ENCODE measurements at places on chromosomes 6 and 20.

- DNase-seq: no peak
These were observed 18.2 kb upstream of the MYB start for GRCh38 chr6:135162678-135163439.

DNA sequence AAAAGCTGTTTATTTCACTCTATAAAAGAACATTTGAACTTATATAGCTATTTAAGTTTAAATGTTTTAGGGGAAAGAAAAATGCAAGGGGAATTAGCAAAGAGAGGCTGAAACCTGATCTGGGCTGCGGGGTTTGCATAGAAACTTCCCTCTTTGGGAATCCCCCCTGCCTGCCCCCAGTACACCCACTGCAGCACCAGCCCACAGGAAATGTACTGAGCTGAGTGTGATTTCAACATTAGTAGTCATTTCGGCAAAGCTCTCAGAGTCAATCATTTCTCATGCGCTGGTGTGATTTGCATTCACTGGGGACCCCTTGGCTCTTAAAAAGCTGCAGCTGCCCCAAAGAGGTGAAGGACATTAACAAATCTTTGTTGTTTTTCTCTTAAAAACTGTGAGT lies 859.4 kb downstream of the MAFB start:
- peak; percentile 74 for DNase-seq

DNA sequence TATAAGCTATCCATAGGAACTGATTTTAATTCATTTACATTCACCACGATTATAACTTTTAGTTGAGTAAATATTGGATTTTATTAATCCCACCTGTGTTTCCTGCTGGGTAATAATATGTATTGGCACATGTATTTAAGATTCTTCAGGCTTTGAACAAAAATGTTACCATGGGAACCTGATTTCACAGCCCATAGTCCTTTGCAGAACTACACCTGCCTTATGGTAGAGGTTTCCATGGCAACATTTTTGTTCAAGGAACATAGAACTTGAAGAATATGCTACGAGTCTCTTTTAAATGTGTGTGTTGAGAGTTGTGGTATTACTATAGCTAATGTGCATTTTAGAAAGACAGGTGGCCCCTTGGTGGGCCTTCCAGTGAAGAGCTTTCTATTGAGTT lies 317.4 kb downstream of the SAMD5 start:
- DNase-seq: no peak

DNA sequence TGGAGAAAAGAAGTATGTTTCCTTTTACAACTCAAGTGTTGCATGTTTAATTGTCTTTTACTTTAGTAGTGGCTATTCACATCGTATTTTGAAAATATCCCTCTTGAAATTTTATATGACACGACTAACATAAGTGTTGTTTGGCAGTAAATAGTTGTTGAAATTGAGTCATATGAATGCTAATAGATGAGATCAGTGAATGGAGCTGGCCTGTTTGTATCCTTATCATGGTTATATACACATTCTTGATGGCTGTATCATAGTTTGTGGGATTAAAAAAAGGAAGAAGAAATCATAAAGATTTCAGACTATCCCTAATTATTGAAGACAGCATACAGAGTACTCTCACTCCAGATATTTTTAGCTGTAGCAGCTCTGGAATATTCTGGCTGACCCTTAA lies 8.2 kb upstream of the RAE1 start:
- DNase-seq: no peak

DNA sequence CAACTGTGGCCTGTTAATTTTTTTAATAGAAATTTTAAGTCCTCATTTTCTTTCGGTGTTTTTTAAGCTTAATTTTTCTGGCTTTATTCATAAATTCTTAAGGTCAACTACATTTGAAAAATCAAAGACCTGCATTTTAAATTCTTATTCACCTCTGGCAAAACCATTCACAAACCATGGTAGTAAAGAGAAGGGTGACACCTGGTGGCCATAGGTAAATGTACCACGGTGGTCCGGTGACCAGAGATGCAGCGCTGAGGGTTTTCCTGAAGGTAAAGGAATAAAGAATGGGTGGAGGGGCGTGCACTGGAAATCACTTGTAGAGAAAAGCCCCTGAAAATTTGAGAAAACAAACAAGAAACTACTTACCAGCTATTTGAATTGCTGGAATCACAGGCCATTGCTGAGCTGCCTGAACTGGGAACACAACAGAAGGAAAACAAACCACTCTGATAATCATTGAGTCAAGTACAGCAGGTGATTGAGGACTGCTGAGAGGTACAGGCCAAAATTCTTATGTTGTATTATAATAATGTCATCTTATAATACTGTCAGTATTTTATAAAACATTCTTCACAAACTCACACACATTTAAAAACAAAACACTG lies 10.1 kb downstream of the HFE start:
- peak; percentile 40 for DNase-seq

DNA sequence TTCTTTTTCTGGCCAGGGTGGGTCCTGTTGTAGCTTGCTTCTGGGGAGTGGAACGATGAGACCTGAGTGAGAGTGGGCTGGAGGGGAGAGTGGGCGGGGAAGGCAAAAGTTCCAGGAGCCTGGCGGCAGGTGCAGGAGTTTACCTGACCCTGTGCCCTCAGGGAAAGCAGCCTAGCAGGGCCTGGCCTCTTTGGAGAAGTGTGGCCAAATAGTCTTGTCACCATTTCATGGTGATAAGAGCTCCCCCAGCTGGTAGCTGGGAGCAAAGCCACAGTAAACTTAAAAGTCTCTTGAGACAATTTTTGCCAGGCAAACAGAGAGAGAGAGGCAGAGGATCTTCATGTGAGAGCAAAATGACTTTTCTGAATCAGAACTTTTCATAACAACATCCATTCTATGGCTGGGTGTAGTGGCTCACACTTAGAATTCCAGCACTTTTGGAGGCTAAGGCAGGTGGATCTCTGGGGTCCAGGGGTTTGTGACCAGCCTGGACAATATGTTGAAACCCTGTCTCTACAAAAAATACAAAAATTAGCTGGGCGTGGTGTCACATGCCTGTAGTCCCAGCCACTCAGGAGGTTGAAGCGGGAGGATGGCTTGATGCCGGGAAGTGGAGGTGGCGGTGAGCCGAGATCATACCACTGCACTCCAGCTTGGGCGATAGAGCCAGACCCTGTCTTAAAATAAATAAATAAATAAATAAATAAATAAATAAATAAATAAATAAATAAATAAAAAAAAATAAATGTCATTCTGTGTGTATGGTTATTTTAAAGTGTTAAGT lies 161.8 kb upstream of the SCGN start:
- peak; percentile 73 for DNase-seq

GRCh38 chr20:45890077-45890984 lies 677 bp downstream of the NEURL2 start:
- peak; percentile 66 for DNase-seq

DNA sequence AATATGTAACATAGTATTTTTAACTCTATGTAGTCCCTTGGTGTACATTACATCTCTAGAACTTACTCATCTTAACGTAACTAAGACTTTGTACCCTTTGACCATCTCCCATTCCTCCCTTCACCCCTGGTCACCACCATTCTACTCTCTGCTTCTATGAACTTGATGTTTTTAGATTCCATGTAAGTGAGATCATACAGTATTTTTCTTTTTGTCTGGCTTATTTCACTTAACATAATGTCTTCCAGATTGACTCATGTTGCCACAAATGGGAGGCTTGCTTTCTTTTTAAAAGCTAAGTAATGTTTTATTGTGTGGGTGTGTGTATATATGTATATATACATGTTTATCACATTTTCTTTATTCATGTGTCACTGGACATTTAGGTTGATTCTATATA lies 55.8 kb downstream of the TMEM200A start:
- DNase-seq: no peak

DNA sequence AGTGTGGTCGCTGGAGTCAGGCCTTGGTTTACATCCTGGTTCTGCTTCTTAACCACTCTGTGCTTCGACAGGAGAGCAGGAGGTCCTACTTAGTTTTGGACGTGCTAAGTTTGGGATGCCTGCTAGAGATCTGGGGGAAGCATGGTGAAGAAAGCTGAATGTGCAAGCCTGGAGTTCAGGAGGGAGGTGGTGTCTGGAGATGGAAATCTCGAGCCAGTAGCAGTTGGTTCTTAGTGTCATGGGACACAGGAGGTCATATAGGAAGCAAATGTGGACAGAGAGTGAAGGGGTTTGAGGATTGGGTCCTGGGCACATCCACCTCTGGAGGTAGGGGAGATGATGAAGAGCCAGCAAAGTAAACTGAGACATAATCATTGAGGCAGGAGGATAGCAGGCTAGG lies 131.4 kb downstream of the SYCP2 start:
- DNase-seq: no peak

GRCh38 chr6:1500913-1501312 lies 108.8 kb upstream of the FOXC1 start:
- DNase-seq: no peak

DNA sequence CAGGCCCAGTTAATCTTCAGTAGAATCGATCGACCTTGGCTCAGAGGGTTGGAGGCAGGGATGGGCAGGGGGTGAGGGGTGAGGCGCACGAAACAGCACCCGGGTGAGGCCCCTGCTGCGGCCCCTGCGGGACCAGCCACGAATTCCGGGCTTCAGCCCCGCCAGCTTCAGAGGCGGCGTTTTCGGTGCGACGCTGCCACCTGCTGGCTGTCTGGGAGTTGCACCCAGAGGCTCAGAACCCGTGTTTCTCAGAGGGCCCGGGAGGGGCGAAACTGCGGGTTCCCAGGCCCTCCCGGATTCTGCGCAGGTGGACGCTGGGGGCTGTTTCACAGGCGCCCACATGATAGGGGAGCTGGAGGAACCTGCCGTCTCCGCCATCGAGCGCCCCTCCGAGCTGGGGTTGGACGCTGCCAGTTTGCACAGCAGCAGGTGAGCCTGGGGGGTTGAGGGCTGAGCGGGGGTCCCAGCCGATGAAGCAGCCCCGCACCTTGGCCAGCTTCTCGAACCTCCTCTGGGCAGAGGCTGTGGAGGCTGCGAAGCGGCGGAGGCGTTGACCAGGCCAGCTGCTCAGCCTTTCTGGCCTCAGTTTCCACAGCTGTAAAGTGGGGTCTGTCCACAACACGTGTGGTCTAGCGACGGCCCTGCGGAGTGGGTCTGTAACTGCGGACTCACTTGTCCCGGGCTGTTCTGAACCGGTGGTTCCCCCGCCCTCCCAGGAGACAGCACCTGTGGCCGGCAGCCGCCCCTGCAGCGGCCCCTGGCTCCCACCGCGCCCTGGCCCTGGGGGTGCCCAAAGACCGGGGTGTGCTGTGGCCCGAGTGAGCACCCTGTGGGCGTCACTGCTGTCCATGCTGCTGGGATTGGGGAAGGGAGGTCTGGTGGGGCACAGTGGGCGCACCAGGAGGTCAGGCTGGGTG lies 2.5 kb upstream of the BHLHE23 start:
- peak; percentile 95 for DNase-seq
